Mesenchymal stem cell (in vitro differentiated cells and primary cell): ENCODE measurements at places on chromosomes 1 and 21.

- DNase-seq: peak; percentile 76
These were observed 47.1 kb upstream of the DMBX1 start for GRCh38 chr1:46442317-46443161.

GRCh38 chr1:67732750-67733151 lies 47.8 kb downstream of the GADD45A start:
- peak; percentile 87 for DNase-seq

GRCh38 chr21:42039911-42040351 lies 29.8 kb upstream of the ZBTB21 start:
- peak; percentile 95 for DNase-seq

DNA sequence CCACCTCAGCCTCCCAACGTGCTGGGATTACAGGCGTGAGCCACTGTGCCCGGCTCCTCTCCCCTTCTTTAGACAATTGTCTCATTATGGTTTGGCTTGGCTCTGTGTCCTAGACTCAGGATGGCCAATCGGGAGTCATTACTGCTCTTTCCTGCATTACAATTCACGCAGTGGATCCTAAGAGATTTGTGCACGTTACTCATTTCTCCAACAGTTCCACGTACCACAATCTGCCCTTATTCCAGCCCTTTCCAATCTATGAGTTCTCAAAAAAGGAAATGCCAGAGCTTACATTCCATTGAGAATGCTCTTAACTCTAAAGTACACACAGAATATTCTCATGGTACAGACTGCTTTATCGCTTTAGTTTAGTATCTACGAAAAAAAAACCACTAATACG lies 357.0 kb downstream of the GPATCH2 start:
- peak; percentile 51 for DNase-seq

DNA sequence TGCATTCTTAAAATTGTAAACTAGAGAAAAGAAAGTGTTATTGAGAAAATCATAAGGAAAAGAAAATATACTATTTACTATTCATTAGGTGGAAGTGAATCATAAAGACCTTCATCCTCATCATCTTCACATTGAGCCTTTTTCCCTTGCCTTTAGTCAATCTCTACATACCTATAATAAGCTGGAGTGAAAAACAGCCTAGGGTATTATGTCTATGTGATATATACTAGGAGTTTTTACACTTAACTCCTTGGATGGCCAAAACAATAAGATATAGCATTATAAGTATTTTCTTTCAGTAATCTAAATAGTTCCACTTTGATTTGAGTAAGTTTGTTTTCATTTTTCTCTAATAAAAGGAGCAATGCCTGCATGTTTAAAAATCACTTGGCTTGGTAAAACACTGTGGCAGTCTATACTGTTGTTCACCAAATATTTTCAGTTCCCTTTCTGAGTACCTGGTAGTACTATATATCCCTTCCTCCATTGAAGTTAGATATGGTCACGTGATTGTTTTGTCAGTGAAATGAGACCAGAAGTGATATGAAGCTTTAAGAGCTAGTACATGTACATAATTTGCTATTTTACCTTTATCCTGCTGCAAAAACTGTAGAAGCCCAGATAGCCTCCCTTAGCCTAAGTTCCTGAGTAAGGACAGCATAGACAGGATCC lies 78.3 kb downstream of the CLEC20A start:
- no peak for DNase-seq

DNA sequence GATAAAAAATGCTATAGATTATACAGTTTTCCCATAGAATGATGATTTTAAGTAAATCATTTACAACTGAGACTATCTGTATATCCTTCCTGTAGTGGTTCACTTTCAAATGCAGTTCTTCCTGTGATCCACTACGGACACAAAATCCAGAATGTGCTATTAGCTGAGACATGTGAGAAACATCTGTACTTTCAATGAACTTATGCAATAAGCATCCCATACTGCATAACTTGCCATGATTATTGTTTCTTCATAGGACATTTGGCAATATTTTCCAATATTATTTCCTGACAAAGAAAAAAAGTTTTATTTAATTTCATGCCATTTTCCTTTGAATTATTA lies 83.5 kb upstream of the PRDX6 start:
- peak; percentile 75 for DNase-seq

DNA sequence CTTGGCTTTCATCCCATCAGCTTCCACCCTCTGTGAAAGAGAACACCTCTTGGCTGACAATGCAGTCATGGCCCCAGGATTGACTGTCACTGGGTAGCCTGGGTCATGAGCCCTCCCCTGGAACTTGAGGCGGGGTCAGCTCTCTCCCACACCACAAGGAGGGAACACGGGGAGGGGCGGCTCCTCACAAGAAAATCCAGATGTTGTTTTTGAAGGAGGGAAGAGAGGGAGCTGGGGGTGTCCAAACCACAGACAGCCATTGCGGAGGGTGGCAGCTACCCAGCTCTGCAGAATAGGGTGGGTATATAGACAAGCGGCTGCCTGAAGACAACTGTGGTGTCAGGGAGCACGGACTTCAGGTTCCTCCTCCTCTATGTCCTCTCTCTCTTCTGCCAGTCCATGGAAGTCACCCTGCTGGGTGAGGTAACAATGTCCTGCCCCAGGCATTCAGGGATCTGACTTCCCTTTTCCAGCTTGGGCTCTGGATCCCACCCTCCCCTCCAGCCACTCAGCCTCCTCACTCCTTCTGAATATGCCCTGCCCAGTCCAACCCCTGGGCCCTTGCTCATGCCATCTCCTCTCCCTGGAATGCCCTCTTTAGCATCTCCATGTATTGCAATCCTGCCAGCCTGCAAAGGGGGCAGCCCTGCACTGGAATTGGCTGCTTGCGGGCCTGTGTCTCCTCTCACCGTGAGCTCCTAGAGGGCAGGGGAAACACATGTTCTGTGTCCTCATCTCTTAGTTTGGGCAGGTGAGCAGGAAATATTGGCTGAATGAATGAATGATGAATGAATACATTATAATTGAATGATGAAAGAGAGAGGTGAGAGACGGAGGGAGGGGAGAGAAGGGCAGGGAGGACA lies 60.9 kb upstream of the RUNX3 start:
- no peak for DNase-seq

DNA sequence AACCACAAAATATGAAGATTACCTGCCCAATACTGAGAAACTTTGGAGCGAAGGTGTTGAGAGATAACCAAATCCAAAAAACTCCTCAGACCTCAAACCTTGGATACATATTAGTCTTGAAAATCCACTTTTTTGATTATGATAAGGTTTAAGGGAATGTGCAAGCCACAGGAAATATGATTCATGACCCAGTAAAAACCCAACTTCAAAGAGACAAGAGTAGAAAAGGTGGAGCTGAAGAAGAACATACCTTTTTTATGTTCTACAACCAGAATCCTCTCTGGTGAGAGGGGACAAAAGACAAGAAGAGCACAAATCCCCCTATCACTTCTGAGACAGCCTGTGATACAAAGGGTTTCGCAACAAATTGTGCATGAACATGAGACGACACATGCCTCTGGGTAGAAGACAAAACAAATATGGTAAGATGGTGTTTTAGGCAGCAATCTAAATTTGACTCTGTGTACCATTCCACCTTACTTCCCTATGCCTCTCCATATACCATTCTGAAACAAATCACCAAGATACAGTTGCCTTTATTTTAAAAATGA lies 37.3 kb downstream of the COL24A1 start:
- DNase-seq: no peak

GRCh38 chr1:200179126-200179780 lies 151.7 kb downstream of the NR5A2 start:
- DNase-seq: peak; percentile 15

GRCh38 chr1:165717918-165718515 lies 19.7 kb upstream of the ALDH9A1 start:
- peak; percentile 74 for DNase-seq

DNA sequence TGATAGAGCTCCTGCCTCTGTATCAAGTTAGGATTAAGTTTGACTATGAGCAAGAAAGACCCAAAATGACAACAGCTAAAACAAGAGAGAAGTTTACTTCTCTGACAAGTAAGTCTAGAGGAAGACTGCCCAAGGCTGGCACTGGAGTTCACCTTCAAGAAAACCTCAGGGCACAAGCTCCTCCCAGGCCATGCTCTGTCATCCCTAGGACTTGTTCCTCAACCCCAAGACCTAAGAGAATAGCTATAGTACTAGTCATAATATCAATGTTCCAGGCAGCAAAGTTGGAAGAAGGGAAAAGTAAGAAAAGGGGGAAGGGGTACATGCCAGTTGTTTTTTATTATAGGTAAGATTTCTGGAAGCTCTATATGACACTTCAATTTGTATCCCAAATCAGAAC lies 26.4 kb upstream of the DARS2 start:
- DNase-seq: no peak

GRCh38 chr1:115717541-115717940 lies 51.0 kb downstream of the CASQ2 start:
- peak; percentile 51 for DNase-seq

- no peak for DNase-seq
These were observed 71.0 kb downstream of the SIK1 start for GRCh38 chr21:43355925-43356289.

GRCh38 chr1:51960262-51960661 lies 30.2 kb downstream of the RAB3B start:
- DNase-seq: no peak

GRCh38 chr21:32172106-32172505 lies 106.7 kb downstream of the MIS18A start:
- DNase-seq: no peak

- DNase-seq: no peak
These were observed 22.4 kb upstream of the INTS3 start for GRCh38 chr1:153705484-153705883.

GRCh38 chr1:66443793-66444192 lies 90.2 kb upstream of the SGIP1 start:
- DNase-seq: no peak

GRCh38 chr1:204599098-204599497 lies 82.9 kb downstream of the MDM4 start:
- no peak for DNase-seq

- DNase-seq: no peak
These were observed 3.4 kb upstream of the FCRL3 start for GRCh38 chr1:157703981-157704380.

- DNase-seq: peak; percentile 12
These were observed 323.7 kb downstream of the PLPP3 start for GRCh38 chr1:56255516-56256152.

DNA sequence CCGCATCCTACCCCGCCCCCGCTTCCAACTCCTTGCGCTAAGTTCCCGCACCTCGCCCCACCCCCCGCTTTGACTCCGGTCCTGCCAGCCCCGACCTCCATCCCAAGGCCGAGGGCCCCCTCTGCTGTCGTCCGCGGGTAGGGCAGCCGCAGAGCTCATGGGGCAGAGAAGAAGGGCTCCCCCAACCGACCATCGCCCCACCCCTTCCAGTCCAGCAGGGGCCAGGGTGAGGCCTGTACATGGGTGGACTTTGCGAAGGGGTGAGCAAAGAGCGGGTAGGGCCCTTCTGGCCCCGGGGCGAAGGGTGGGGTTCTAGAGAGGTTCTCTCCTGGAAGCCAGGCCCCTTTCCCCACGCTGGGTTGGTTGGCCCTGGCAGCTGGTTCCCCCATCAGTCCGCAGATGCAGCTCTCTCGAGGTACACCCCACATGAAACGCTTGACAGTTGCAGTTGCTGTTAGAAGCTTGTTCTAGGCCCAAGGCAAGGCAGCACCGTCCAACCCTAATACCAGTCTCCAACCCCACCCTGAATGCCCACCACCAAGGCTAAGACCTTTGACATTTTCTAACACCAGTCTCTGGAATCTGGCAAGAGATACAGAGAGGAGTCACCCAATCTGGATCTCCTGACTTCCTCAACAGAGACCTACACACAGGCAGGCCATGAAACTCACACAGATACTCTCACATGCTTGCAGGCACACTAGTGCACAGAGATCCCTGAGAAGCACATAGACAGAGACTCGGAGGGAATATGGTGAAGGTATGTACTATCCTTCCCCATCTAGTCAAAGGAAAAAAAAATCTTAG lies 25.3 kb upstream of the ADGRB2 start:
- peak; percentile 91 for DNase-seq

GRCh38 chr1:90176530-90176929 lies 181.6 kb downstream of the ZNF326 start:
- peak; percentile 9 for DNase-seq

GRCh38 chr1:82346141-82346540 lies 545.4 kb downstream of the ADGRL2 start:
- DNase-seq: no peak

DNA sequence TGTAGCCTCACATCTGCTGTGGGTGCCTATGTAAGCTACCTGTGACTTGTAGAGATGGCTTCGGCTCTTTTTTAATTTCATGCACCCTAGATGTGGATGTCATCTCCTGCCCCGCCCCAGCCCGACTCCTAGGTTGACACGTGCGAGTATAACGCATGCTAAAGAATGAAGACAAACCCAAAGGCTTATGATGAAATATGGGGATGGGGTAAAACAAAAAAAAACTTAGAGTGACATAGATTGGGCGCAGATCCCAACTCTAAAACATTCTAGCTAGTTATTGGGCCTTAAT lies 613 bp upstream of the ERO1B start:
- no peak for DNase-seq

DNA sequence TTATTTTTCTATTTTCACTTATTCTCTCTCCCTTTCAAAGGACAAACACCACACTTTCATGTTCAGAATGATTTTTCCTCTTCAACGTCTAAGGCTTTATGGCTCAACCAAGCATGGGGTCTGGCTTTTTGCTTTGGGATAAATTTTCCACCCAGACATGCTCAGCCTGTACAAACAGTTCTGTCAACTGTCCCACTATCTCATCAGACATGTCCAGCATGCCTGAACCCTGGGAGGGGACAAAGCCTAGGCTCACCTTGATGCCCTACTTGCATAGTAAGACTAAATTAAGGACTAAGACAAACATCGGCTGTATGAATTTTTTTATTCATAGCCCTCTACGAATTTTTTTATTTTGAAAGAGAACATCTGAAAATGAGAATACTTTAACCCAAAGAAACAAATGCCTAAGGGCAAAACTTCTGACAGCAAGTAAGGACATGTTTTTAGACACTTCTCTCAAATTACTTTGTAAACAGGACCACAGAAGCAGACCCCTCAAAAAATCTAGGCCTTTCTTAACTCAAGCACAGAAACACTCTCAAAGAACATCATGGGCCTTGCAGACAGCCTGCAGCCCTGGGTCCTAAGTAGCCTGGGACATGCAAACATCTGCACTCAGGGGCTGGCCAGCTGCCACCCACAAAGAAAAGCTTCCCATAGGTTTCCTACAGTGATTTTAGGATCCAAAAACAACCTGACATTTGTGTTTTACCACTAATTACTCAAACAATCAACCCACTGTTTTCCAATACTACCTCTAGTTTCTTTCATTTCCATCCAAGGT lies 72.3 kb upstream of the PALMD start:
- no peak for DNase-seq

GRCh38 chr1:111948209-111949171 lies 41.0 kb downstream of the KCND3 start:
- DNase-seq: no peak

- DNase-seq: no peak
These were observed 86.4 kb upstream of the SSX2IP start for GRCh38 chr1:84776639-84777038.

- no peak for DNase-seq
These were observed 11.4 kb upstream of the ATP13A2 start for GRCh38 chr1:17023102-17023501.

GRCh38 chr21:39150316-39150715 lies 32.9 kb downstream of the PSMG1 start:
- DNase-seq: no peak
